ENCODE measurements at places on chromosomes 2 and 18.
A peak's percentile ranks its signal among the peaks of the same experiment; 100 is the strongest.

DNA sequence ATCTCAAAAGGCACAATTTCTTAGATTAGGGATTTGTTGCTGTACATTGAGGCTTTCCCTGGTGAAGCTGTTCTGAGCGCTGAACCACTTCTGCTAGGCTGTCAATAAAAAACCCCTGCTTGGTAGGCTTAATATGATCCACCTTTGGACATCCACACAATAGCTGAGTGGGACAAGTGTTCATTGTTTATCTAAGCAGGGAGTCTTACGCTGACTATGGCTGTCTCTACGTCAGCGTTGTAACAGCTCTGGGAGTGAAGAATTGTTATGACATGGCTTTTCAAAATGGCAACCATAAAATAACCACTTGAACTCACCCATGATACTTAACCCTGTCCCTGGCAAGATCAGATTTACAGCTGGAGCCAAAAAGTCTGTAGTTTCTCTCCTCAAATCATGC, 111.5 kb upstream of the SULT1C3 start:
- no peak for DNase-seq

DNA sequence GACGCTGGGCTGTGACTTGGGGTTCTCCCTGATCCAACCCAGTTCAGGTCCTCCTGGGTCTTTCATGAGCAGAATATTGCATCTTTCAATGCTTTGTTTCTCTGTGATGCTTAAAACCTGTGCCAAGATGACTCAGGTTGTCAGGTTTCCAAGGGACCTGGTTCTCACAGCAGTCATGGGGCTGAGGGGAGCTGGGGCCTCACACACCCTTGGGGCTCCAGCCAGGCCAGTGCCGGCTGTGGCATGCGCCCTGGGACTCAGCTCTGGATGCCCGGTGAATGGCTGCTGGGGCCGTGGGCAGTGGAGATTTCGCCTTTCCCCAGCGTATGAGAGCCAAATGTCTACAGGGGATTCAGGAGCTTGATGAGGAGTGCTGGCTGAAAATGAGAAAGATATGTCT, 29.6 kb downstream of the EDAR start:
- DNase-seq: no peak

DNA sequence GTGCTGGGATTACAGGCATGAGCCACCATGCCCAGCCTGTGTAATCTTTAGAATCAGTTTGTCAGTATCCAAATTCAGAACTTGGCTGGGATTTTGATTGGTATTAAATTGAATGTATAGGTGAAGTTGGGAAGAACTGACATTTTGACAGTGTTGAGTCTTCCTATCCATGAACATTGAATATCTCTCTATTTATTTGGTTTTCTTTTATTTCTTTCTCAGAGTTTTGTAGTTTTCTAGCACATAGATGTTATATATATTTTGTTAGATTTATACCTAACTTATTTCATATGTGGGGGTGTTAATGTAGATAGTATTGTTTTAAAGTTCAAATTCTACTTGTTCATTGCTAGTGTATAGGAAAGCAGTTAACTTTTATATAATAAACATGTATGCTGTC, 31.5 kb downstream of the CEP192 start:
- no peak for DNase-seq

GRCh38 chr2:217751192-217751591, 251.6 kb downstream of the TNS1 start:
- no peak for DNase-seq

DNA sequence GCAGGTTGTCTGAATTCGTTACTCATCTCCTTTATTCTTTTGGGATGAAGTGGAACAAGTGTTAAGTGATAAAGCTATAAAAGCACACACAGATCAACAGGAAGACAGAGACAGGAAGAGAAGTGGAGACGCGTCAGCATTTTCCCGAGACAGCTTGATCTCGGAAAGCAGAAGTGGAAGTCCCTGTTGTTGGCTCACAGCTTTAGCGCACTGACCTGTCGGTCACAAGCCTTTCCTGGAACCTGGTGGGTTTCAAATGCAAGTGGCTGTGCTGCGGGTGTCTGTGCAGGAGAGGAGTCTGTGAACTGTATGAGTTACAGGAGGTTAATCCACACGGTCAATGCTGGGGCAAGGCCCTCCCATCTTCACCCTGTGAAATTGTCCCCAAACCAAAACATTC, 116.6 kb upstream of the PELI1 start:
- no peak for DNase-seq

GRCh38 chr18:44819944-44820510, 139.3 kb downstream of the SETBP1 start:
- no peak for DNase-seq

DNA sequence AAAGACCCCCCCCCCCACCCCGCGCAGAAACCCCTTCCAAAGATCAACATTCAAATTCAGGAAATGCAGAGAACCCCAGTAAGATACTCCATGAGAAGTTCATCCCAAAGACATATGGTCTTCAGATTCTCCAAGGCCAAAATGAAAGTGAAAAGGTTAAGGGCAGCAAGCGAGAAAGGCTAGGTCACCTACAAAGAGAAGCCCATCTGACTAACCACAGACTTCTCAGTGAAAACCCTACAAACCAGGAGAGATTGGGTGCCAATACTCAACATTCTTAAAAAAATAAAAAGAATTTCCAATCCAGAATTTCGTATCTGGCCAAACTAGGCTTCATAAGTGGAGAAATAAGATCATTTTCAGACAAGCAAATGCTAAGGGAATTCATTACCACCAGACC, 175.2 kb downstream of the RND3 start:
- no peak for DNase-seq

- DNase-seq: peak; percentile 98
These were observed 224.3 kb downstream of the ANAPC1 start for GRCh38 chr2:111659361-111660333.

DNA sequence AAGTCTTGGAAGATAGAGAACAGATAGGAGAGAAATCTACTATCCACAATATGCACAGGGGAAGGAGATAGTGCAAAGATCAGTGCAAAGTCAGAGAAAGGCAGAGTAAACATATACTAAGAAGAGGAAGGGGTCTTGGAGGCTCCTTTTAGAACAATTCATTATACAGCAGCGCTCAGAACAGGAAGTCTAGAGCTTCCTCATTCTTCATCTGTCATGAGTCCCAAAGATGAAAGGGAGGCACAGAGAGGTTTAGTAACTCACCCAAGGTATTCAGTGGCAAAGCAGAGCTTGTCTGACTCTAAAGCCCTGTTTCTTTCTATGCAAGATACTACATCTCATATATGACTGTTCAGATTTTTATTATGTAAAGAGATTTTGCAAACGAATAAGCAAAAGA, 1.4 kb downstream of the SP110 start:
- DNase-seq: no peak

DNA sequence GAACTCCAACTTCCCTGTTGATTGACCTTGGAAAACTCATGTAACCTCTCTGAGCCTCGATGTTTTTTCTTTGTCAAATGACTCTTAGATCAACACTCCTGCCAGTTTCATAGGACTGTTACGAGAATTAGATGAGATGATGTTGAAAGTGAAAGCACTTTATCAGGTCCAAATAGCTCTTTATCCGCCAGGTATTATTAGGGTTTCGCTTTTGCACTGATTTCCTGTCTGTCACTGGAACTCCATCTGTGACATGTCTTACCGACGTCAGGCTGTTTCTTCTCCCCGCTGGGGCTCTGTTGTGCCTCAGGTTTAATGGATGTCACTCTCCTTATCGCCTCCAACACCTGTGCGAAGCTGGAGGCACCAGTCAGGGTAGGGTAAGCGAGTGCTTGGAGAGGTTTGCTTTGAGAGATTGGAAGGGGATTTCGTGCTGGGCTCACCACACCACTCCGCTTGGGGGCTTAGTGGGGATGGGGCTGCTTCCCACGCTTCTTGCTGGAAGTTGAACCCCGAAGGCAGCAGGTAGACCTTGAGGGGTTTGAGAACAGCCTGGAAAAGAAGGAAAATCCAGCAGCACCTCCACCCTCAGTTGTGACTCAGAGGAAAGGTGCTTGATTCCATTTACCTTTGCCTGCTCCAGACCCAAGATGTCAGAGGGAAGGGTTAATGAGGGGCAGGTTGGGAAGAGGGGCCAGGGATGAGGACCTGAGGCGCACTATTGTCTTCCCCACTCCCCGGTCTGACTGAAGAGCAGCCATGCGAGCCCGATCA, 4.3 kb downstream of the GAD1 start:
- DNase-seq: no peak

- no peak for DNase-seq
These were observed 67.9 kb upstream of the PNPT1 start for GRCh38 chr2:55761526-55761925.

DNA sequence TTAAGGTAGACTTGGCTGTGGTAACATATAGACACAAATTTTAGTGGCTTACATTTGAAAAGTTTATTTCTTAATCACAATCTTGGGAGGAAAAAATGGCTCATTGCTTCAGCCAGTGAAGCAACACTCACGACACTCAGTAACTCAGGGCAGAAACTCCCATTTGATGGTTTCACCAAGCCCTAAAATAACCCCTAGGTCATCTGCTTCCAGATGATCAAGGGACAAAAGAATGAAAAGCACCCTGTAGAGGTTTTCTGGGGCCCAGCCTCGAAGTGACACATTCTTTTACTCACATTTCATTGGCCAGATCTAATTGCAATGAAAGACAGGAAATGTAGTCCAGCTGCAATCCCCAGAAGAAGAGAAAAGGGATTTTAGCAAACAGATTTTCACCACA, 275.9 kb downstream of the TMX3 start:
- DNase-seq: no peak

- peak; percentile 52 for DNase-seq
These were observed 502.8 kb upstream of the LRRTM4 start for GRCh38 chr2:78024996-78025395.

DNA sequence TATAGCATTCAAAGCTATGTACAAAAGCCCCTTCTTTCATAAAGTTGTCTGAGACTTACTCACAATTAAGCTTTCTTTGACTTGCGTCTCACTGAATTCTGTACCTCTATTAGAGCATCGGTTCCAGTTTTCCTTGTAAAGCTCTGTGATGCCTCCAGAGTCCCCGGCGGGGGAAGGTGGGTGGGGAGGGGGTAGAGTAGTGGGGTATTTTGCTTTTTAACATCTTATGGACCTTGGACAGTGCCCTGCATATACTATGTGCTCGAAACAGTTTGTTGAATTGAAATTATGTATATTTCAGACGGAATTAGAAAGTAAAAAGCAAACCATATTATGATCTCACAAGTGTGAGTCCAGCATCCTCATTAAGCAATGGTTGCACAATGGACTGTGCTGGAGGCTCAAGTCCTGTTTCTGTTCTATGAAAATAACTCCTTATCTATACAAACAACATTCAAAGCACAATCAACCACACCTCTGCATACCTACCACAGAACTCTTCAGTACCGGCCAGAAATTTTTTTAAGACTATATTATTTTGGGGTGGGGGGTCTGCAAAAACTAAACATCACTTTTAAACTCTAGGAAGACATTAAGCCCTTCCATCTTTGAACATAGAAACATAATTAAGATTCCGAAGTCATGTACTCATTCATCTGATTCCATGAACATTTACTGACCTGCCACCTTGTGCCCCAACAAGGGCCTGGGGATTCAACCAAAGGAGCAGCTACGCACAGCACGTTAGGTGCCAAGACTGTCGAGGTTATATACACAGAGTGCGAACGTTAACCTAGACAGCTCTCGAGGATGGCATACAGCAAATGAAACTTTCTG, 908 bp downstream of the STAT1 start:
- DNase-seq: no peak

GRCh38 chr2:136255648-136256461, 137.9 kb upstream of the CXCR4 start:
- DNase-seq: no peak

DNA sequence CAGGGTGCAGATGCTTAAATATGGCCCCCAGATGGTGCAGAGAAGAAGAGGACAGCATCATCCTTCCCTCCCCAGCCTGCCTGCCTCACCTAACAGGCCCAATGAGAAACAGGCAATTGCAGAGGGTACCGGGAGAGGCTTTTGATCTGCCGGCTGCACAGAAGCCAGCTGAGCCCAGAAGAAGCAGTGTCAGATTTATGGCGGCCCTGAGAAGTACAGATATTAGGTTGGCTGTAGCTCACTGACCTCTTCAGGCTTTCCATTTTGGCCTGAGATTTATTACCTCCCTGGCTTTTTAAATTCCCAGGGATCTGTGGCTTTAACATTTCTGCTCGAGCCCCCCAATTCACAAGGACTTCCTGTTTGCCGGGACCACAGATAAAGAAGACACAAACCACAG, 278.7 kb downstream of the EN1 start:
- no peak for DNase-seq

GRCh38 chr2:74835831-74836674, 2.1 kb downstream of the HK2 start:
- DNase-seq: no peak

DNA sequence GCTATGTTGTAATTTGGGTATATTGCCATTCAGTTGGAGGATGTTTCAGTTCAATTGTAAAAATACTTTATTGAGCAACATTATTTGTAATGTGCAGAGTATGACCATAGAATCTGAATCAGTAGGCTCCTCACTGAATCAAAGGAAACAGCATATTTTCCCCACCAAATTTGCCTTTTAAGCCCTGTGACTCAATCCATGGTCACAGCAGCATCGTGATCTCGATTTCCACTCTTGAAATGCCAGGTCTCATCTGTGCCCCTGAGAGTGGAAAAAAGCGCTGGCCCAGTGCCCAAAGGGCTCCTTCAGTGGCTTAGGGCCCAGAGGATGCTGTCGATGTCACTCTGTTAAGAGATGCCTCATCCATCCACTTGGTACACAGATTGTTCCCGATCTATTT, 57.5 kb downstream of the FHOD3 start:
- no peak for DNase-seq

DNA sequence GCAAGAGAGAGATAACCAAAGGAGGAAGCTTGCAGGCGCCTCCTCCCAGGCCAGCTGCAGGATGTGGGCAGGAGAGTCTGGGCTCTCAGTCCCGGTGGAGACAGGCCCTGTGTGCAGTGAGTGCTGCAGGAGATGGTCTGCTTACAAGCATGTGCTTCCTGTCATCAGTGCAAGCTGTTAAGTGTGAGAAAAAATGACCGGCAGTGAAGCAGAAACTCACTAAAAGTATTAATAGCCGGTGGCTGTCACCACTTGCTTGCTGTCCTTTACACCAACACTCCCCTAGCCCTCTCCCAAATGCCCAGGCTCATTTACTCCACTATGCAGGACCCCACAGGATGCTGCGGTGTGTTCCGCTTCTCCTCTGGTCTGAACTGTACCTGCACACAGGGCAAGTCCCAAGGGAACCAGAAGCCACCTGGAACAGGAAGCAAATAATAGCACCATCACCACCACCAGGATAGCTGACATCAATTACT, 435.6 kb upstream of the HS6ST1 start:
- DNase-seq: no peak

DNA sequence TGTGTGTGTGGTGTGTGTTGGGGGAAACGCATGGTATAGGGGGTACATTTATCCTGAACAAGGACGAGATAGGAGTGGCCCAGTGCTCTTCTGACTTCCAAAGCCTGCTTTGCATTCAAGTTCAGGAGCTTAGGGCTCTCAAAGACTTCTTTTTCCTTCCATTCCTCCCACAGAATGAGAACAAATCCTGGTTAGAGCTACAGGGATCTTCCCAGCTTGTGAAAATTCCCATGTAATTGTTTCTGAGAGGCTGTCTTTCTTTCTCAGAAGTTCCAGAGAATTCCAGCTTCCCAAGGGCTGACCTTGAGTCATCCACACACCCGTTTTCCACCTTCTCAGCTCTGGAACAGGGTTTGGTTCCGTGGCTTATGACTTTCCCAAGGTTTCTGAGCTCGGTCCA, 38.9 kb downstream of the FASTKD2 start:
- no peak for DNase-seq
